ENCODE measurements at places on chromosomes 12 and 14.

DNA sequence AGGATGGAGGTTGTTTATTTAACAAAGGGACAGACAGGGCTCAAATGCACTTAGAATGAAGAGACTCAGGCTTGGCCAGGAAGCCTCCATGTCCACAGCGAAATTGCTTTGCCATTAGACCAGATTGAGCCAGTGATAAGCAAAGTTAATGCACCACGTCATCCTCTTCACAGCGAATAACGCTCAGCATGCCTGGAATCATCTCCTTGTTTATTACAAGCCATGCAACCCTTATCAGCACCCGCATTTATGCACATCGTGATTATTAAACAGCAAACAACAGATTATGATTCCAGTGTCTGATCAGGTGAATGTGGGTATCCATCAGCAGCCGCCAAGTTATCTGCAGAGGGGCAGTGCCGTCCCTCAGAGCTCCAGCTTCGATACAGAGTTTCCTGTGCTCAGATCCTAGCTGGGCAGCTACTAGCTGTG, 175.0 kb upstream of the TMEM132C start:
- no peak for DNase-seq

- DNase-seq, result no peak
These were observed 2.4 kb upstream of the RAB15 start for GRCh38 chr14:64974563-64974962.

DNA sequence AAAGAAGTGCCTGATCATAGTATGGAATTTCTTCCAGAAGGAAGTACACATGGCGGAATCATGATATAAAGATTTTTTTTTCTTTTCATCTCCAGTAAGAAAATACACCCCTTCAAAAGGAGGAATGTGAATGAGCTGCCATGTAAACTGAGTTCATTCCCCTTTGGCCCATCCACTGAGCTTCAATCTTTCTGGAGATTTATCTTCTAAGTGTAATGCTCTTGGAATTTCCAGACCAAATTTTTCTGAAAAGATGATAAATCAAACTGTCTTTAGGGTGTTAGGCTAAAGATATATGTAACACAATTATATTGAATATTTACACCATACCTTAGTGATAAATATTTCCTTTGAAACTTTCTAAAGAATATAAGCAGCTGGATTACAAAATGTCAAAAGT, 5.2 kb downstream of the DCN start:
- peak; percentile 80 for DNase-seq

DNA sequence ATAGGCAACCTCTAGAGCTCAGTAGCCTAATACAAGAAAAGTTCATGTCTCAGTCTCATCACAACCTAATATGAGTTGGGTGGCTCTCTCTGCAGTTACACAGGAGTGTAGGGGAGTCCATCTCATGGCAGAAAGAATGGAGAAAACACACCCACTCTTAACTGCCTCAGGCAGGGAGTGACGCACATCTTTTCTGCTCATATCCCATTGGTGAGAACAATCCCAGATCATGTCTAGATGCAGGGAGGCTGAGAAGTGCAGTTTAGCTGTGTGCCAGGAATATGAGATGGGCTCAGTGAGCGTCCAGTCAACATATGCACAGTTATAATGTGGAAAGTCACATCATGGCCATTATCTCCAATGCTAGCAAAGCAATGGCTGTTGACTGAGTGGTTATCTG, 59.3 kb upstream of the KCNA5 start:
- DNase-seq, result no peak

DNA sequence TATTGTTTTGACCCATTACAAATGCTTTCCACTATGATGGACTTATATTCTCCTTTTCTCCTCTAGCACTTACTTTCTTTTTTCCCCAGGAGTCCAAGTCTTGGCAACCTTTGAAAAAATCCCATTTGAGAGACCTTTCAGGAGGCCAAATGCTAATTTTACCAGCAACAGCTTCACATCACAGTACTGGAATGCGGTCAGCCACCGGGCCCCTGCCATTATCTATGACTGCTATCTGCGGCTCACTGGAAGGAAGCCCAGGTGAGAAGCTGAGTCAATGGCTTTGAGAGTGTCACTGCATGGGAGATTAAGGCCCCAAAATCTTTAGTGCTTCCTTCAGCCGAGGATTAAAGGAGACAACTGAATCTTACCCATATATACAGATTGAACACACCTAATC, 64.2 kb downstream of the ERGIC2 start:
- peak; percentile 57 for DNase-seq

Data from fibroblast of skin of right quadriceps (primary cell).